ENCODE measurements at places on chromosomes 4 and X. TPM values are rescaled to one million over a fixed set of nuclear protein-coding genes. Genes with fewer than 3 reads are reported as not detected.

Gene NKX6-1
- under 0.01 TPM for total RNA-seq

Gene SLC6A8
- total RNA-seq, result 8.4 TPM

Gene HHIP
- 4.5 TPM for total RNA-seq

Gene POU3F4
- total RNA-seq, result not detected

Gene DACH2
- not detected for total RNA-seq

Gene ETDA
- not detected for total RNA-seq

Gene LONRF3
- not detected for total RNA-seq

Gene LRCH2
- total RNA-seq, result 4.8 TPM

Gene H2AZ1
- total RNA-seq, result 328 TPM

Gene CD40LG
- not detected for total RNA-seq

Gene TTC29
- total RNA-seq, result not detected

Gene FAM149A
- 5.1 TPM for total RNA-seq

Gene RAP2C
- 19.9 TPM for total RNA-seq

Gene UGT8
- total RNA-seq, result not detected

Gene CCKAR
- not detected for total RNA-seq

Gene TAB3
- total RNA-seq, result 9.9 TPM

Gene PABPC1L2A
- total RNA-seq, result not detected

Gene GPR143
- not detected for total RNA-seq

Gene MID1
- 9.0 TPM for total RNA-seq

Gene VCX
- not detected for total RNA-seq

Gene COL25A1
- not detected for total RNA-seq

Gene RTL3
- not detected for total RNA-seq

Gene RHOXF2B
- not detected for total RNA-seq

Gene FGF2
- 17.8 TPM for total RNA-seq

Gene RPS6KA6
- 1.1 TPM for total RNA-seq

Data from subcutaneous preadipocyte (primary cell).